ENCODE measurements at places on chromosomes 1 and 21.

GRCh38 chr1:204885288-204885711 lies 14.6 kb downstream of the NFASC start:
- DNase-seq: no peak

GRCh38 chr1:31182352-31182751 lies 57.3 kb downstream of the NKAIN1 start:
- DNase-seq: no peak

- no peak for DNase-seq
These were observed 7.5 kb downstream of the SLC19A1 start for GRCh38 chr21:45534636-45535331.

GRCh38 chr1:168368131-168368530 lies 87.5 kb downstream of the TBX19 start:
- no peak for DNase-seq

- DNase-seq: no peak
These were observed 25.7 kb upstream of the SLC19A2 start for GRCh38 chr1:169511316-169512005.

Data from Panc1 (cell line).